A549 treated with Hydrocortisone at 1 μM for 4 hours (cell line): ENCODE measurements at places on chromosomes 5 and 9. TPM values are rescaled to one million over a fixed set of nuclear protein-coding genes. Genes with fewer than 3 reads are reported as not detected.

Gene KIAA1958
- total RNA-seq: 1.3 to 2.6 TPM (median 2.1 TPM) in 5 replicates

Gene ADGRD2
- total RNA-seq: not detected in 5 replicates

Gene SLC36A3
- not detected in 5 replicates for total RNA-seq

Gene NR5A1
- 0.05 to 0.10 TPM (median 0.07 TPM) in 4 of 5 replicates, not detected in the other for total RNA-seq

Gene DNAJA1
- 206 to 290 TPM (median 238 TPM) in 5 replicates for total RNA-seq
